ENCODE measurements at places on chromosomes 2 and 18. TPM values are rescaled to one million over a fixed set of nuclear protein-coding genes. Genes with fewer than 3 reads are reported as not detected.
A peak's percentile ranks its signal among the peaks of the same experiment; 100 is the strongest.

Gene IL37
- not detected for total RNA-seq

DNA sequence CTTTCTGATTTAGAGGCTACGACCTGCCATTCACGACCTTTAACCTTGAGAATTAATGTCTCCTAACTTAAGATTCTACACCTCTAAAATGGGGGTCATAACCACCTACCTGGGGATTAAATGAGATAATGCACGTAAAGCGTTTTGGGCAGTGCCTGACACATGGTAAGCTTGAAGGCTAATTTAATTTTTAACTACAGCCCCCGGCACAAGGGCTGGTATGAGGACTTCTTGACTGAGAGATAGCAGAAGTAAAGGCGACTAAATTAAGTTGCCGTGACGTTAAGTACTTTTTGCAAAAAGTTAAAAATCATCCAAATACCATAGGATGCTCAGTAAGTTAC is 549 bp downstream of the MRPL35 start:
- DNase-seq: no peak

GRCh38 chr2:42770288-42771131 is 6.6 kb upstream of the OXER1 start:
- DNase-seq: peak; percentile 37

GRCh38 chr2:229392196-229392595 is 121.1 kb upstream of the PID1 start:
- no peak for DNase-seq

DNA sequence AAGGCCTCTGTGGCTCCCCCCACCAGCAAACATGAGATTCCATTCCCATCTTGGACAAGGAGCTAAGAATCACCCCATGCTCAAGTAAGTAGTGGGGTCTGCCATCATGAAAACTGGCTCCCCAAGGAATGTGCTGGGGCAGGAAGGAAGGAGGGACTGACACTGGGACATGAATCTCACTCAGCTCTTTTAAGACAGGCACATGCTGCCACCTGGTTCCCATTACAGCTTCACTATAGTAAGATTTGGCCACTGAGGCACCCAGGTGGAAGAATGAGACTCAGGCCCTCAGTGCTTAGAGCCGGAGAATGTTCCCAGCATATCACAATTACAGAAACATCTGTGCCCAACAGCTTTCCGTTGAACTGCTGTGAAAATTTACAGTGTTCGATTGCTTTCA is 38.7 kb downstream of the OSR1 start:
- no peak for DNase-seq

GRCh38 chr2:181836583-181836982 is 54.9 kb upstream of the ITPRID2 start:
- DNase-seq: no peak

DNA sequence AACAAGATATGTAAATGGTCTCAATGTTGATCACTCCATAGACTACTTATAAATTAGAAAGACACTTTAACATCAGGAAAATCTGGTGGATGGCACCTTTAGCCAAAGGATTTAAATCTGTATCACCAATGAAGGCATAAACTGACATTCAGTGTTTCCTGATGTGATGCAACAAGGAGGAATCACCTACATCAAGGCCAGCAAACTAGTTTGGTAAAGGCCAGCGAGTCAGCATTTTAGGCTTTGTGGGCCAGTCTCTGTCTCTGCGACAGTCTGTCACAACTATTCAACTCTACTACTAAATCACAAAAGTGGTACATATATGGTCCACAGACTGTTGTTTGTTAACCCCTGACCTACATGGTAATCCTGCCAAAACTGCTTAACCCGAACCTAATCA is 33.3 kb downstream of the C2orf76 start:
- peak; percentile 17 for DNase-seq

GRCh38 chr2:112800881-112801583 is 16.7 kb upstream of the IL1A start:
- DNase-seq: no peak

DNA sequence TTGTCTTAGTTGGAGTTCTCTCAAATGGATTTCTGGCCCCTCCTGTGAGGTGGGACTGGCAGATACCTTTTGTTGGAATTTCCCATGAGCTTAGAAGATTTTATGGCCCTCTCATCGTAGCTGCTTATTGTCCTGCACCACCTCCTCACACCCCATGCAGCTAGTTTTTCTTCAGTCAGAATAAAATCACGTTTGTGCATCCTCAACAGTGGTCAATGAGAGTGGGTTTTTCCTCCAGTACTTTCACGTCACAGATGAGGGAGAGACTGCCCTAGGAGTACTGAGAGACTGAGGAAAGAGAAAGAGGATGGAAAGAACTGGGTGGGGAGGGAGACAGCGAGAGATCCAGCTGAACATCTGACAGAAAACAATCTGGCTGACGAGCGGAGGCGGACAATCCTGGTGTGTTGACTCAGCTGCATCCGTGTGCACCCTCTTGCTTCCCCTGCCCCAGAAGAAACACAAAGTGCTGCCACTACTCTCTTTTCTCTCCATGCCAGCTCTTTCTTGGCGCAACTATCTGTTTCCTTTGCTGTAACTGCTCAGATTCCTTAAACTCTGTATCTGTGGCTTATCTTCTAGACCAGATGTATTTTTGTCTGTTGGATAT is 7.4 kb downstream of the RAPGEF4 start:
- no peak for DNase-seq

All from IMR-90 (cell line).